ENCODE measurements at places on chromosomes 1 and 21.

- no peak for DNase-seq
These were observed 6.2 kb downstream of the NPHP4 start for GRCh38 chr1:5986018-5986417.

DNA sequence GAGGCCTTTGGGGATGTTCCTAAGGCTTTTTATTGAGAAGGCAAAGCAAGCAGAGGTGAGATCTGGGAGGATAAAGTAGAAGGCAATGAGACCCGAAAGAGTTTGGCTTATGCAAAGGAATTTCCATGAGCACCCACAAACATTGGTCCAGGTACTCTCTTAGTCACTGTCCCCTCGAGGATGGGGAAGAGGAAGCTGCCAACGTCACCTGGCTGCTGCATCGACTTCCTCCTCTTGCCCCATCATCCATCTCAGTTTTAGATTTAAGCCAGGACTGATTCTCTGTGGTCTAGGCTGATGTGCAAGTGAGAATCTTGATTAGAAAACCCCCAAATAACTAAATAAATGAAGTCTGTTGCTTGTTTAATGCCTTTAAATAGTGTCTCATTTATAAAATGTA lies 28.7 kb downstream of the RUNX1 start:
- no peak for DNase-seq

- DNase-seq, result no peak
These were observed 24.9 kb upstream of the ETS2 start for GRCh38 chr21:38780879-38781278.

- peak; percentile 4 for DNase-seq
These were observed 510.0 kb downstream of the USP25 start for GRCh38 chr21:16239659-16240265.

DNA sequence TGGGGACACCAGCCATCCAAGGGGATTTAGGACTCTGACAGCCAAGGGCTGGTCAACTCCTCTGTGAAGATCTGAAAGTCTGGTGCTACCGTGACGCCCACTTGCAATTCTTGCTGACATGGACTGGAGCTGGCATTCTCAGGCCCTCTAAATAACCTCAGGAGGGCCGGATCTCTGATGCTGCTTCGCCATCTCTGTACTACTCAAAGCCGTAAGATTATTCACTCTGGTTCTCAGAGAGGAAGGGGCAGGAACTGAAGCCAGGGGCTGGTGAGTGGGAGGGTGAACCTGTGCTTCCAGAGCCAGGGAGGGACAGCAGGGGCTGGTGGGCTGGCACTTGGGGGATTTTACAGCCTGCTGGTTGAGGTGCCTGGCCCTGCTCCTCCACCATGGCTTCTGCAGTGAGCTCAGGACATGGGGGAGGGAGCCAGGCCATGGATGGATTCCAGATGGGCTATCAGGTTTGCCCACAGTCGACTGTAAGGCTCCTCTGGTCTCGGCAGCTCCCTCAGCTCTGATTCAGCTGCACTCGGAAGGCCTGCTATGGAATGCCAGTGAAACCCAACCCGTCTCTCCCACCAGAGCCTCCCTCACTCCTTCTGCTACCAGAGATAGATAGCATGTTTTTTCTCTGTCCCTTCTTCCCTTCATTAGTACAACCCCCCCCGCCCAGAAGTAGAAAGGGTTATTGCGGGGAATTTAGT lies 84.5 kb downstream of the PLXNA2 start:
- no peak for DNase-seq

DNA sequence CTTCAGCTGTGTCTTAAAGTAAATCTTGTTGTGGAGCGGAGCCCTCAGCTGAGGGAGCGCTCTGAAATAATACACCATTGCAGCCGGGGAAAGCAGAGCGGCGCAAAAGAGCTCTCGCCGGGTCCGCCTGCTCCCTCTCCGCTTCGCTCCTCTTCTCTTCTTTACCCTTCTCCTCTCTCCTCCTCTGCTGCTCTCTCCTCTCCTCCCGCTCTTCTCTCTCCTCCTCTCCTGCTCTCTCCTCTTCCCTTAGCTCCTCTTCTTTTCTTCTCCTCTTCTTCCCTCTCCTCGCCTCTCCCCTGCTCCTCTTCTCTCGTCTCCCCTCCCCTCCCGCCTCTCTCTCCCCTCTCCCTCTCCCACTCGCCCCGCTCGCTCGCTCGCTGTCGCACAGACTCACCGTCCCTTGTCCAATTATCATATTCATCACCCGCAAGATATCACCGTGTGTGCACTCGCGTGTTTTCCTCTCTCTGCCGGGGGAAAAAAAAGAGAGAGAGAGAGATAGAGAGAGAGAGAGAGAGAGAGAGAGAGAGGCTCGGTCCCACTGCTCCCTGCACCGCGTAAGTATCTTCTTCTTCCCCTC lies at the start of gene PROX1:
PROX1 (plus strand) TSS at position 47 of the 580 bp plus-strand sequence. CDS start 8,563 bp downstream, outside the sequence.
- no peak for DNase-seq

DNA sequence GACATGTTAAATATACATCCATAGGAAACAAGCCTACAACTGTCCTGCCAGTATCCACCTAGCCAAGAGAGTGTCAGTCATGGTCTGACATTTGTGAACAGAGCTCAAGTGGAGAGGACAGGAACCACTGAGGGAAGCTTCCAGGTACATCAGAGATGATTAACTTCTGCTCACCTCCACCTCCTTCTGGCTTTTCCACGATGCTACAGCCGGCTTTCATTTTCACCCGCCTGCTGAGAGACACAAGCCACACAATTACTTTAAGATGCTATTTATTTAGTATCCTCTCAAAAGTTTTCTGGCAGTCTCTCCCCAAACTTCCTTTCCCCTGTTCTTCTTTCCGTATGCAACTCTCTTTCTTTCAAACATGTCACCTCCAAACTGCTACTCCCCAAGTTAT lies 2.1 kb downstream of the ETV3 start:
- peak; percentile 30 for DNase-seq

- DNase-seq, result no peak
These were observed 530 bp upstream of the TIPRL start for GRCh38 chr1:168178227-168178637.

DNA sequence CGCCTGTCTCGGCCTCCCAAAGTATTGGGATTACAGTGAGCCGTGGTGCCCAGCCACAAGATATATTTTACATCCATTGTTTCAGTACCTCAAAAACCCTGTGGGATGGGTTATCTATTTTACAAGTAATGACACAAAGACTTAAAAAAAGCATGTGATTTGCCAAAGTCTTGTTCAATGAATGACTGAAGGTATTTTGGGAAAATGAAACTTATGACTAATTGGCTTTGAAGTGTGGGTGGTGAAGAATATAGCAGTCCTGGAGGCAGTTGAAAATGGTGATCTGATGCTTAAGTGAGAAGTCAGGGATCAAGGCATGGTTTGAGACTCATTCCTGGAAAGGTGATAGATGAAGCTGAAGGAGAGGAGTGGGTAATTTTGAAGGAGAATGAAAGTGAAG lies 3.0 kb downstream of the SWT1 start:
- no peak for DNase-seq

GRCh38 chr1:186492531-186493291 lies 31.8 kb upstream of the PDC start:
- DNase-seq, result no peak

DNA sequence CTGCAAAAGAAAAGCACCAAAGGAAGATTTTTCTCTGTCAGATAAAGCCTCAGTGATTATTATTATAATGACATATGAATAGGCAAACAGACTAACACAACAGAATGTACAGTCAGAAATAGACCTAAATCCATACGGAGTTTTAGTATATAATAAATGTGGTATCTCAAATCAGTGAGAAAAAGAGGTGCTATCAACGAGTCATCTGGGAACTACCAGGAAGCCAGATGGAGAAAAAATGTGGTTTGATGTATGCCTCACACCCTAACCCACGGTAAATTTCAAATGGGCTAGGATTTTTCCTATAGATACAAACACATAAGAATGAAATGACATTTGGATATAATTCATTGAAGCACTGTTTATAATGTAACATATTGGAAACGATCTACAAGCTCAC lies 110.3 kb downstream of the ODF2L start:
- no peak for DNase-seq

DNA sequence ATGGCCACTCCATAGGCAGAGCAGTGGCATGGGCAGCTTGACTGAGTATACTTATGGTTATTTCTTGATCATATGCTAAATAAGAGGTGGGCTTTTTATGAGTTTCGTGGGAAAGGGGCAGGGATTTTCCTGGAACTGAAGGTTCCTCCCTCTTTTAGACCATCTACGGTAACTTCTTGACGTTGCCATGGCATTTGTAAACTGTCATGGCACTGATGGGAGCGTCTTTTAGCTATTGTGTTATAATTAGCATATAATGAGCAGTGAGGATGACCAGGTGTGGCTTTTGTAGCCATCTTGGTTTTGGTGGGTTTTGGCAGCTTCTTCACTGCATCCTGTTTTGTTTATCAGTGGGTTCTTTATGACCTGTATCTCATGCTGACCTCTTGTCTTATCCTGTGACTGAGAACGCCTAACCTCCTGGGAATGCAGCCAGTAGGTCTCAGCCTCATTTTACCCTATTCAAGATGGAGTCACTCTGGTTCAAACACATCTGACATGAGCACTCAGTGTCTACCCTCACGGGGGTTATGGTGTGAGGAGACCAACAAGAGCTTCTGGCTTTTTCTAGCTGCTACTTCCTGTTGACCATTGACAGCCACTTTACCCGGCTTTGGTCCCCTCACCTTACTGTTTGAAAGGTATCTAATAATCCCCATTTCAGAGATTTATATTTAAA lies 71.7 kb downstream of the GALNT2 start:
- DNase-seq, result no peak

DNA sequence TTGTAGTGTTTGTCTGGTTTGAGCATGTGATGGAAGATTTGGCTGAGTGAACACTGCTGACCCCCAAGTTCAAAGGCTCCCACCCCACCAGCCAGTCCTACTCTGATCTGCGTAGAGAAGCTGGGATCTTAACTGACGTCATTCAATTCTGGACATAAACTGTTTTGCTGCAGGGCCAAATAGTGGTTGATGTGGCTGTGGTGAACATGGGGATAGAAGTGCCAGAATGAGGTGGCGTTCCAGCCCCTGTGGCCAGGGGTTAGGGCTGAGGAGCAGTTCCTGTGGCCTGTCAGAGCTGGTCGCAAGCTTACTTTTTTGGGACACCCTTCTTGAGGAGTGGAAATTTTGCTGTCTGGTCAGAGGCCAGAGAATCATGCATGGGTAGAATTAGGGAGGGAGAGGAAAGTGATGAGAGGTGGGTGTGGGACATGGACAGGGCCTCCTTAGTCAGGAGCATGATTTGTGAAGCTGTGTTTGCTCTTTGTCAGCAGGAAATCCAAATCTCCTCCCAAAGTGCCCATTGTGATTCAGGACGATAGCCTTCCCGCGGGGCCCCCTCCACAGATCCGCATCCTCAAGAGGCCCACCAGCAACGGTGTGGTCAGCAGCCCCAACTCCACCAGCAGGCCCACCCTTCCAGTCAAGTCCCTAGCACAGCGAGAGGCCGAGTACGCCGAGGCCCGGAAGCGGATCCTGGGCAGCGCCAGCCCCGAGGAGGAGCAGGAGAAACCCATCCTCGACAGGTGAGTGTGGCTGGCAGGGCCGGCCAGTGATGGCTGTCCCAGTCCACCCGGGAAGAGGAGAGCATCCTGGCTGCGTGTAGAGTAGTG lies 25.9 kb downstream of the SZRD1 start:
- no peak for DNase-seq

DNA sequence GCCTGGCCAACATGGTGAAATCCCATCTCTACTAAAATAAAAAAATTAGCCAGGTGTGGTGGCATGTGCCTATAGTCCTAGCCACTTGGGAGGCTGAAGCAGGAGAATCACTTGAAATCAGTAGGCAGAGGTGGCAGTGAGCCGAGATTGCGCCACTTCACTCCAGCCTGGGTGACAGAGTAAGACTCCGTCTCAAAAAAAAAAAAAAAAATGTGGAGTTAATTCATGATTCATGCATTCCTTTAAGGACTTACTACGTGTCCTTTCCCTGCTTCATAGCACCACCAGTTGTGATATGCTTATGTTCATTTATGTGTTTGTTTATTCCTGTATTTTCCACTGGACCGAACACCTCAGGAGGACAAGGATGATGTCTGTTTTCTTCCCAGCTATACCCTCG lies 12.7 kb upstream of the PRELP start:
- peak; percentile 20 for DNase-seq

- DNase-seq, result no peak
These were observed 55.9 kb downstream of the GON4L start for GRCh38 chr1:155801149-155801548.

DNA sequence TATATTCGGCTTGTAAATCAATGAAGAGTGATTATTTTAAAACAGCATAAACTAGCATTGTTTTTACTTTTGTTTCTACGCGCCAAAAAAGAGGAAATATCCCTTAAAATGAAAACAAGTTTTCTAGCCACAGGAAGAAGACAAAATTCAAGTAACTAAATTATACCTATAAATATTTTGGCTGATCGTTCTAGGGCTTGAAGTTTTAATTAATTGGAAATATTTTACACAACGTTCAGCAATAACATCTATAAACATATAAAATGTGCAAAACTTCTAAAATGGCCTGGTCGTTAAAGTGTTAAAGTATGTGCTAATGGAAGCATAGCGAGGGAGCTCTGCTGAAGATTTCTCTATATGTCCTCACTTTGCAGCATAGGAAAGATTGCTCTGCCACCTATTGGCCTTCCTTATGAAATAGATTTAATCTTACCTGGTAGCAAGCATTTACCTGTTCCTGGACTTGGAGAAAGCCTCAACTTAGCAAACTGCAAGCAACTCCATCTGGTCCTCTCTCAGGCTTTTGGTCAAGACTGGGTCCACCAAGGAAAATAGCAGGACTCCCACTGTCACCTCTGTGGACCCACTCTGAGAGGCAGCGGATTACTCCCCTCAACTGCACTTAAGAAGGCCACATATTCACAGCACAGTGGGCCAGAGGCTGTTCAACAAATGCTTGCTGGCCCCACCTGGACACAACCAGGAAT lies 351.3 kb upstream of the RUNX1 start:
- DNase-seq, result peak; percentile 5

DNA sequence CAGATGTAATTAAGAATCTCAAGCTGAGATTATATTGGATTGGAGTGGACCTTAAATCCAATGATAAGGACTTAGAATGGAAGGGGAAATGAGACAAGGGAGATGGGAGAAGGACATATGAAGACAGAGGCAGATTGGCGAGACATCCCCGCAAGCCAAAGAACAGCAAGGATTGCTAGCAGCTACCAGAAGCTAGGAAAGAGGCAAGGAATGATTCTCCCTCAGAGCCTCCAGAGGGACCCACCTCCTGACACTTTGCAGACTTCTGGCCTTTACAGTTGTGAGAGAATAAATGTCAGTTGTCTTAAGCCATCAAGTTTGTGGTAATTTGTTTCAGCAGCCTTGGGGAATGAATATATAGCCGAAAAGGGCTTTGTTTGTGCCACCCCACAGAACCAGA lies 20.7 kb downstream of the METTL13 start:
- DNase-seq, result no peak

GRCh38 chr1:217660353-217661062 lies 29.4 kb downstream of the SPATA17 start:
- peak; percentile 71 for DNase-seq

DNA sequence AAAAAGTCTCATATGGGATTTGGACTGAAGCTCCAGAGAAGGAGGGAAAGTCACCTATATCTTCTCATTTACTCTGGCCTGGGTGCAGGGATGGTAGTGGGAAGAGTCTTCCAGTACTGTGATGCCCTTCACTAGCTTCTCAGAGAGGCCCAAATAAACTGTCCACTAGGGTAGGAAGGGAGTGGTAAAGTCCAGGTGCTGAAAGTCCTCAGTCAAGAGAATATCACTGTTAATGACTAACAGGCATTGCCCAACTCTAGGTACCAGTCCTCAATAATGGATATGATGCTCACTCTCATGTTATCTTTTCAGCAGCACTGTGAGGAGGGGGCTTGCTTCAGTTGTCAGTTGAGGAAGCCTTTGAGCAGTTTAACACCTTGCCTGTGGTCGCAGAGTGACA lies 64.0 kb downstream of the LHX8 start:
- no peak for DNase-seq

- DNase-seq, result no peak
These were observed 74.1 kb downstream of the XCL2 start for GRCh38 chr1:168469690-168470089.
